ENCODE measurements at places on chromosomes 7 and 10.

DNA sequence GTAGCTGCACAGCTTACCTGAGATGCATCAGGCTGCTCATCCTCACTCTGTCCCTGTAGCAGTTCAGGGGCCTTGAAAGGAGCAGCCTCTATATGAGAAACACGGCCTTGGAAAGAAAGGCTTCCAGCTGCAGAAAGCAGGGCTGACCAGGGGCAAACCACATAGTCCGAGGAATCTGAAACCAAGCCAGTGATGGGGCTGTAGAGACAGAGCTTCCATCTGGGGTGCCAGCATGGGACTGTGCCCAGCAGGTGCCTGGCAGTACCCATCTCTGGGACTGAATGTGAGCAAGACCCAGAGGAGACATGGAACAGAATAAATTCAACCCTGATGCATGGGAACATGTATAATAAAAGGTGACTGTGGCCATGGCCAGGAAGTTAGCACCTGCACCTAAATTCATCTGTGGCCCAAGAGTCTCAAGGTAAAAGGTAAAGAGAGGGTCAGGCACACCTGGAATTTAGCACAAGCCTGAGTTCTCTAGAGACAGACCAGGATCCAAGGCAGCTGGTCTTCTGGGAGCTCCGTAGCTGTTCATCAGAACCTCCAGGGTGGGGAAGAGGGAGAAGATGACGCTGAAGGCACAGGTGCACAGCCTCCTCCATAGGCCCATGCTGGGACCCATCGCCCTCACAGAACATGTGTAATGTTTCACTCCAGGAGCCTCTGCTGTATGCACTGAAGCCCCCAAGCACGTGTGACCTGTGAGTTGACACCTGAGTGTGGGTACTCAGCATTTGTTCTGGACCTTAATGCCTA is 25.3 kb downstream of the FRMPD2 start:
- no peak for DNase-seq

- DNase-seq: no peak
Measured at GRCh38 chr10:119523895-119524719, 18.4 kb downstream of the RGS10 start.

DNA sequence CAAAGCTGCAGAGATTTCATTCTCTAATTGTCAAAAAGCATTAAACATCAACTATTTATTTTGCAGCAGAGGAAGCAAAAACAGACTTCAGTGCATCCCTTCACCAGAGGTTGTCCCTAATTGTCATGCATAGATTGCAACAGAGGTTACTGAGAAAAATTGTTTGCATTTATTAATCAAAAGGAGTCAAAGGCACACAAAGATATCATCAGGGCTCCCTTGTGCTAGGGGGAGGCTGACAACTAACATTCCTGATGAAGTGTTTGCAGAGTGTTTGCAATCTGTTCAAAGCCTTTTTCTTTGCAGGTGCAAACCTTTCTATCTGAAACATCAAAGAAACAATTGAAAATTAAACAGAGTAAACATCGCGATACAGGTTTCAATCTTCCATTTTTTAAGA is 227.5 kb downstream of the TEX36 start:
- DNase-seq: no peak

DNA sequence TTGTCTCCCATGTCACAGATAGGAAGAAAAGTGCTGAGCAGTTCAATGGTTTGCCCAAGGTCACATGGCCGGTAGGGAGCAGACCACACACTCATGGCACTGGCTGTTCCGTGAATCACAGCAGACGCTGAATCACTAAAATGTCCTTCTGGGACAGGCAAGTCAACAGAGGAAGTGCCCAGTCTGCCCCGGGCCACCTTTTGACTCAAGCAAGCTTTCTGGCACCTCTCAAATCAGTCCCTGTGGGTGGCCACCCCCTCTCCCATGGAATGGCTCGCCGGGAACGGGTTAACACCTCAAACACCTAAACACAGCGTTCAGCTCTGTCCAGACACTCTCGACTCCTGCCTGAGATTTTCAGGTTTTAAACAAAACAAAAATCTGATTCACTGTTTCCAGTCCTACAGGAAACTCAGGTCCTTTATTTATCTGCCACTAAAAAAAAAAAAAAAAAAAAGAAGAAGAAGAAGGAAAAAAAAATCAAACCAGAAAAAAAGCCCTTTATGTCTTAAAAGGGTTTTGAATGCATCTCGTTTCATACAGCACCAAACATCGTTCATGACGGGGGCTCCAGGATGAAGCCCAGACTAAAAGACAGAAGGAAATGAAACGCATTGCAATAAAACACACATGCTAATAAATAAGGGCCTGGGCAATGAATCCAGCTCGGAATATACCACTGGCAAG is 15.5 kb downstream of the CARD11 start:
- DNase-seq: no peak

DNA sequence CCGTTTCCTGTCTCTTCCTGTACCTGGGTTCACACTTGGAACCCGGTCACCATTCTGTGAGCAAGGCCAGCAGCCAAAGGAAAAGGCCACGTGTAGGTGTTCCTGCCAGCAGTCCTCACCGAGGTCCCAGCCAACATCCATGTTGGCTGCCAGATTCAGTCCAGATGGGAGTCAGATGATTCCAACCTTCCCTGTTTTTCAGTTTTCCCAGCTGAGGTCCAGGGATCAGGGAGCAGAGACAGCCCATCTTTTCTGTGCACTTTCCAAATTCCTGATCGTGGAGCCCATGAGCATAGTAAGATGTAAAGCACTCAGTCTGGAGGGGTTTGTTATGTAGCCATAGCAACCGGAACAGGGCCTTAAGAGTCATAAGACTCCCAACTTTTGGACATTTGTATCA is 3.9 kb upstream of the PVRIG start:
- no peak for DNase-seq

GRCh38 chr7:6258440-6259182 is 13.8 kb downstream of the CYTH3 start:
- no peak for DNase-seq

DNA sequence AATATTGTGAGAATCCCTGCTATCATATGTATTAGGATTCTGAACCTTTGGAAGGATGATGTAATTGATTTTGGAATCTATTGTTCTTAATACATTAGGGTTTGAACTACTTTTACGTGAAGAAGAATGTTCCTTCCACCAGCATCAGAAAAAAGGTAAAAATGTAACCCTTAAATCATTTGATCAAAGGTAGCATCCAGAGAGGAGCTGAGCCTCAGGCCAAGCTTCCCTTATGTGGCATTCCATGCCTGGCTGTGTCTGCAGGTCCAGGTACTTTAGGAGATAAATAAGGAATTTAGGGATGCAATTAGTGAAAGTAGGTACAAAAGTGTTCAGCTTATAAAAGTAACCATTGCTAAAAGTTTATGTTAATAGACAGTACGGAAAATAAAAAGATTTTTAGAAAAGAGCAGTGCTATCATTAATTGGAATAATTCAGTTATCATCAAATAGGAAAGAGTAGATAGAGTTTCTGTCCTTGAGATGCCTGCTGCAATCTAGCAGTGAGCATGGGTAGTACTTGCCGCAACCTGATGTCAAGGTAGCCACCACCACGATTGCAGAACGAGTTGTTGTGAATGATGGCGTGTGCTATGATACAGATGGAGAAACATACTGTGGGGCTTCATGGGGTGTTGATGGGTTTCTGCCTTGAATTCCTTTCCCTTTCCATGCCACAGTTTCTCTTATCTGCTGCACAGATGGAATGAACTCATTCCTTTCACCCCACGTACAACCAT is 228.8 kb downstream of the GATA3 start:
- DNase-seq: no peak

GRCh38 chr10:124588736-124589490 is 127.3 kb downstream of the LHPP start:
- no peak for DNase-seq

GRCh38 chr7:66013938-66014337 is 31.9 kb upstream of the GUSB start:
- DNase-seq: no peak

DNA sequence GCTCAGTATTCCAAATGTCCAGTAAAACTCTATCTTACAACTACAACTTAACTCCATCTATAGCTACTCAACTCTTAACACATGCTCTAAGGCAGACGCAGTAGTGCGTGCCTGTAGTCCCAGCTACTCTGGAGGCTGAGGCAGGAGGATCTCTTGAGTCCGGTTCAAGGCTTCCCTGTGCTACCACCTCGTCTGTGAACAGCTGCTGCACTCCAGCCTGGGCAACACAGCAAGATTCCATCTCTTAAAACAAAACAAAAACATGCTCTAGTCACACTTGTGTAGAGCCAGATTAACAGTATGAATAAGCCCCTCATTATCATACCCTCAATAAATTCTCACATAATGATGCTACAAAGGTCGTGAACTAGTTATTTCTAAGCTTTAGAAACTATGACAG is 3.6 kb downstream of the BAZ1B start:
- no peak for DNase-seq

- no peak for DNase-seq
Measured at GRCh38 chr10:11225935-11226334, 208.3 kb downstream of the CELF2 start.

- DNase-seq: no peak
Measured at GRCh38 chr10:132252412-132252811, 55.3 kb downstream of the STK32C start.

DNA sequence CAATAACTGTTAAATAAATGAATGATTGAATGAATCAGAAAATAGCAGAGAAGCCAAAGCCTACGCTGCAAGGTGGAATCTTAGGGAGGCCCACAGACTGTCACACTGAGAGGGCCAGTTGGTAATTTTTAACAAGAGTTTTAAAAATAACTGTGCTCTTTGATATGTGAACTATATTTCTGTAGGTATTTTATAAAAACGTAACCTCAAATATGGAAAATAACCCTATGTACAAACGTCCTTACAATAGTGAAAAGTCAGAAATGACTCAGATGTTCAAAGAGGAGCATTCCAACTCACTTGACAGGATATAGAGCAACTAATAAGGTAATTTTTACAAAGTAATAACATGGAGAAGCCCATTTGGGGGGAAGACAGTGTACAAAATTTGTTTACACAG is 18.9 kb upstream of the TMEM273 start:
- DNase-seq: no peak

DNA sequence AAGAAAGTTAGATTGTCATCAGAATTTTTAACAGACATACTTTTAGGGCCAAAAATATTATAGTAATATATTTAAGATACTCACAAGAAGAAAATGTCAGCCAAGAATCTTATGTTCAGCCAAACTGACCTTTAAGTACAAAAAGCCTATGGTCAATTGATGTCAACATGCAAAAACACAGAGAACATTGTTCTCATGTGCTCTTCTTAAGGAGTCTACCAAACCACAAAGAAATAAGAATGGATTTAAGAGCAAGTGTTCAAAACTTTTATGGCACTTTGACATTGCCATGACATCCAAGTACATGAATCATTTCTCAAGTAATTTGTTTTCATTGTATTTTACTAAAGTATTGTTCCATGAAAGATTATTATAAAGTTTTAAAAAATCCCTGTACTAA is 180.4 kb downstream of the TMEM26 start:
- DNase-seq: no peak

DNA sequence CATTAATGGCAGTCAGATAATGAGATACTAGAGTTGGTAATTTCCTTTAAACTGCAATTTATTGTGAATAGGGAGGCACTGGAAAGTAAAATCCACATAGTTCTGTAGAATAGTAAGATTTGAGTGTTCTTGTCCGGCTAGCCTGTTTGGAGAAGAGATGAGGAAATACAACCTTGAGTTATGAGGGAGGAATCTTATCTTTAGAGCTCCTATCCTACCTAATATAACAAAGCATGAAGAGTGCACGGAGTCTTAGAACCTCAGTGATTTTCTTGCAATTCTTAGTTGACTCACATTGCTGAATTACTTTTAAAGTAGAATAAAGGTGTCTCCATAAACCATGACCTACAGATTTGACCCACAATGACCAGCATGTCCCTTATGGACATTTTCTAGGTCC is 73.4 kb downstream of the ATAD1 start:
- no peak for DNase-seq

- no peak for DNase-seq
Measured at GRCh38 chr10:15152556-15152955, 15.9 kb downstream of the NMT2 start.

DNA sequence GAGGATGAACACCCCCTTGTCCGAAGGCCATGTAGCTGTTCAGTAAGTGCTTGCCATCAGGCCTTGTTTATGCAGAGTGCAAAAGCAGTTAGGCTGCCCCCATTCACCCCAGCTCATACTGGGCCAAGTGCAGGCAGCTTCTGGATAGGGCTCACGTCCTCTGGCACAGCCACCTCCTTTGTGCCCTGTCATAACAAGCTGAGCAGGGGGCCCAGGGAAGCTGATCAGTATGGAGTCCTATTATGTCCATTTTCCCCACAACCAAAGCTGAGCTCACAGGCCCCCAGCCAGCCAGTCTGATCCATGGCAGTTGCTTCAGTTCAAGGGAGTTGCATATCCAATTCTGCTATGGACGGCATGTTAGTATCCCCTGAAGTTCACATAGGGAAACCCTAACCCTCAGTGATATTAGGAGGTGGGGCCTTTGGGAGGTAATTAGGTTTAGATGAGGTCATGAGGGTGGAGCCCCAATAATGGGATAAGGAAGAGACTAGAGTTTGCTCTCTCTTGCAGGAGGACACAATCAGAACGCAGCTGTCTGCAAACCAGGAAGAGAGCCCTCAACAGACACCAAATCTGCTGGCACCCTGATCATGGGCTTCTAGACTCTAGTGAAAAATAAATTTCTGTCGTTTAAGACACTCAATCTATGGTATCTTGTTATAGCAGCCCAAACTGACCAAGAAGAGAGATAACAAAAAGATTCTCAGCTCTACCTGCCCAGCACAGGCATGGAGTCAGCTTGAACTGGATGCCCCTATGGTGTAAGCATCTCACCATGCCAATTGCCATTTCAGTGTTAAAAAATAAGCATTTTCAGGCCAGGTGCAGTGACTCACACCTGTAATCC is 155.9 kb downstream of the FGFR2 start:
- DNase-seq: no peak

DNA sequence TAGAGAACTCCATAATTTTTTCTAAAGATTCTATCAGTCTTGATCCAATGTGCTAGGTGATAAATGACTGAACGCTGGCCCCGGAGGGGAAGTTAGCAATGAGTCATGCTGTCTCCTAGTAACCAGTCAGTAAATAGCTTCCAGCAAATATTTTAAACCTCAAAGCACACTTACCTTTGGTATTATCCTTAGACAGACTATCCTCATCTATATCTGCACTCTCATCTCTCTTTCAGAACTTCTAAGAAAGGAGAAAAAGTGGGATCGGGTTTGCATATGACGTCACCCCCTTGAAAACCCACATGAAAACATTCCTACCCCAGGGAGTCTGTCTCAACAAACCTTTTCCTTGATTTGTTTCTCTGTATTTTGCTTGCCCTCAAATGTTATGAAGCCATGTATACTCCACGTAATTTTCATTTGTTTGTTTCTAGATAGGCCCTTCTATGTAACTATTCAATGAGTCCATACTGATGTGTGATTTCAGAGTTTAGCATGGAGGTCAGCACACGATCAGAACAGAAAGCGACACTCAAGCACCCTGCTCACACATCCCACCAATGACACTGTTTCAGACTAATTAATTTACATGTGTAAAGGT is 174.9 kb upstream of the NRP1 start:
- no peak for DNase-seq

DNA sequence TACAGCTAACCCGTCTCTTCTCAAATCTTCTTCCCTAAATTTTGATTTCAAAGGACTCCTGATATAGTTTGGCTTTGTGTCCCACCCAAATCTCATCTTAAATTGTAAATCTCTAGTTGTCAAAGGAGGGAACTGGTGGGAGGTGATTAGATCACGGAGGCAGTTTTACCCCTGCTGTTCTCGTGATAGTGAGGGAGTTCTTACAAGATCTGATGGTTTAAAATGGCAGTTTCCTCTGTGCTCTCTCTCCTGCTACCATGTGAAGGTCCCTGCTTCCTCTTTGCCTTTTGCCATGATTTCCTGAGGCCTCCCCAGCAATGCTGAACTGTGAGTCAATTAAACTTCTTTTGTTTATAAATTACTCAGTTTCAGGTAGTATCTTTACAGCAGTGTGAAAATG is 269.3 kb downstream of the POLR1F start:
- no peak for DNase-seq

Measured in esophagus squamous epithelium (tissue), 5 donors.